ENCODE measurements at places on chromosomes 4 and X. TPM values are rescaled to one million over a fixed set of nuclear protein-coding genes. Genes with fewer than 3 reads are reported as not detected.

GABRQ gene
- under 0.01 TPM for total RNA-seq

SLC35A2 gene
- 8.5 TPM for total RNA-seq

YIPF7 gene
- not detected for total RNA-seq

TMEM255A gene
- total RNA-seq, result 0.21 TPM

ESX1 gene
- total RNA-seq, result not detected

MND1 gene
- 0.52 TPM for total RNA-seq

ATP1B4 gene
- not detected for total RNA-seq

RHOH gene
- total RNA-seq, result 164 TPM

SFRP2 gene
- not detected for total RNA-seq

ZNF81 gene
- total RNA-seq, result 3.7 TPM

SSX1 gene
- not detected for total RNA-seq

APLN gene
- not detected for total RNA-seq

USP51 gene
- 3.3 TPM for total RNA-seq

CXorf65 gene
- 22.4 TPM for total RNA-seq

KLB gene
- under 0.01 TPM for total RNA-seq

EFHC2 gene
- 6.1 TPM for total RNA-seq
